Heart left ventricle (tissue), 16 donors: ENCODE measurements at places on chromosomes 16 and 17. TPM values are rescaled to one million over a fixed set of nuclear protein-coding genes. Genes with fewer than 3 reads are reported as not detected.

GRCh38 chr16:53089434-53090285 lies 34.9 kb downstream of the CHD9 start:
- no peaks in the 10 kb centered on the region for H3K36me3 ChIP-seq
- H3K4me1 ChIP-seq: peaks cover 61% of the 10 kb centered on the region
- no peak for DNase-seq
- H3K27me3 ChIP-seq: no peaks in the 10 kb centered on the region

DNA sequence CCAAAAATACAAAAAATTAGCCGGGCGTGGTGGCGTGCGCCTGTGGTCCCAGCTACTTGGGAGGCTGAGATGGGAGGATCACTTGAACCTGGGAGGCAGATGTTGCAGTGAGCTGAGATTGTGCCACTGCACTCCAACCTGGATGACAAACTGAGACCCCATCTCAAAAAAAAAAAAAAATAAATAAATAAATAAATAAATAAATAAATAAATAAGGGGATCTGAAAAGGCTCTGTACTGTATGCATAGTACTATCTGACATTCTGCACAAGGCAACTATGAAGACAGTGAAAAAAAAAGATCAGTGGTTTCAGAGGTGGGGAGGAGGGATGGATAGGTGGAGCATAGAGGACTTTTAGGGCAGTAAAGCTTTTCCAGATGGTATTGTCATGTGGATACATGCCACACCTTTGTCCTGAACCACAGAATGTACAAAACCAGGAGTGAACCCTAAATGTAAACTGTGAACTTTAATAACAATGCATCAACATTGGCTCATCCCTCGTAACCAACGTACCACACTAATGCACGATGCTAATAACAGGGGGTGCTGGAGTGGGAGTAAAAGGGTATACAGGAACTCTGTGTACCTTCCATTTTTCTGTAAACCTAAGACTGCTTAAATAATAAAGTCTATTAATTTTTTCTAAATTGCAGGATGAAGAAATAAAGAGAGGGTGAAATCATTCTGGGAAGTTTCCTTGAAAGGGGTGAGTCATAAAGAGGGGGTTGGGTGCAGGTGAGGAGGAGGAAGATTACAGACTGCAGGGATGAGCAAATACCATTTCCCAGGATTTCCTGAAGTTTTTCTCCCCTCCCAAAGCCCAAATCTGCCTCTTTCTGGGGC lies 155.8 kb upstream of the SDK2 start:
- no peak for DNase-seq
- no peaks in the 10 kb centered on the region for H3K4me1 ChIP-seq
- no peak overlapping the region for H3K4me3 ChIP-seq
- no peaks in the 10 kb centered on the region for H3K36me3 ChIP-seq
- peaks cover 13% of the 10 kb centered on the region for H3K27me3 ChIP-seq
- no peak overlapping the region for H3K27ac ChIP-seq

GRCh38 chr17:56819030-56819429 lies 14.7 kb downstream of the C17orf67 start:
- no peak overlapping the region for H3K4me3 ChIP-seq
- H3K27me3 ChIP-seq: no peaks in the 10 kb centered on the region
- H3K36me3 ChIP-seq: no peaks in the 10 kb centered on the region
- H3K4me1 ChIP-seq: no peaks in the 10 kb centered on the region
- no peak overlapping the region for H3K27ac ChIP-seq

- peaks cover 11% of the 10 kb centered on the region for H3K4me1 ChIP-seq
- no peaks in the 10 kb centered on the region for H3K36me3 ChIP-seq
- H3K27ac ChIP-seq: no peak overlapping the region
- H3K27me3 ChIP-seq: no peaks in the 10 kb centered on the region
- no peak overlapping the region for H3K4me3 ChIP-seq
These were observed 112.4 kb upstream of the CDH5 start for GRCh38 chr16:66254106-66254505.

GRCh38 chr17:61131585-61131984 lies 268.1 kb upstream of the TBX2 start:
- no peak overlapping the region for H3K27ac ChIP-seq
- no peak for DNase-seq
- H3K36me3 ChIP-seq: no peaks in the 10 kb centered on the region
- H3K27me3 ChIP-seq: no peaks in the 10 kb centered on the region
- peaks cover 29% of the 10 kb centered on the region for H3K4me1 ChIP-seq

DNA sequence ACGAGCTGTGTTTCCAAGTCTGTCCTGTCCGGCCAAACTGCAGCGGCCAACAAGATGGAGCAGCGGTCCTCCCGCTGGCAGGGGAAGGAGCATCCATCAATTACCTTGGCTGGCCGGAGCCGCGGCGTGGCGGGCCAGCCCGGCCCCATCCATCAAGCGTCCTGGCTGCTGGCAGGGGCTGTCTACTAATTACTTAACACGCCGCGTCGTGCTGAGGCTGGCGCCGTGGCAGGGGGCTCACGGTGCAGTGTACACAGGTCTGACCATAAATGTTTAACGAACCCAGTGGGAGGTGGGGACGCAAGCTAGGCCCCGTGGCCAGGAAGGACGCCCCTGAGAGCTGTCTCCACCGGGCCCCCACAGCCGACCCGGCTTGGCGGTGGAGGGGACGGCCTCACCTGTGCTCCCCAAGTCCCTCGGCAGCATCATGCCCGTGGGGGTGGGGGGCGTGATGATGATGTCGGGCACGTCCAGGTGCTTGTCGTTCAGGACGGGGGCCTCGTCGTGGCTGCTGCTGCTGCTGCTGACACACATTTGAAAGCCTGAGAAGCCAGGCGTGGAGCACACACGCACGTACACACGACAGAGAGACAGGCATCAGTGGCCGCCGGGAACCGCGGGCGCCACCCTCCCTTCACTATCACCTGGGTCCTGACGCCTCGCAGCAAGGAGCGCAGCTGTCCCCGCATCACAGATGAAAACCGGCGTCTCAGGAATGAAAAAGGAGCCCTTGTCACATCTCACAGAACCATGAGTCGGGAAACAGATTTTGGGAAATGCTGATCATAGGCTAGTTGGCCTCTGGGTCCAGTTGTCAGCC lies 21.2 kb upstream of the GINS2 start:
- no peak overlapping the region for H3K4me3 ChIP-seq
- no peaks in the 10 kb centered on the region for H3K4me1 ChIP-seq
- no peaks in the 10 kb centered on the region for H3K36me3 ChIP-seq
- no peak overlapping the region for H3K27ac ChIP-seq
- no peaks in the 10 kb centered on the region for H3K27me3 ChIP-seq
- no peak for DNase-seq

- H3K27me3 ChIP-seq: no peaks in the 10 kb centered on the region
- H3K4me1 ChIP-seq: no peaks in the 10 kb centered on the region
- no peak overlapping the region for H3K4me3 ChIP-seq
- H3K36me3 ChIP-seq: no peaks in the 10 kb centered on the region
- H3K27ac ChIP-seq: no peak overlapping the region
These were observed 638.0 kb downstream of the MAF start for GRCh38 chr16:78962457-78962929.

- H3K4me3 ChIP-seq: no peak overlapping the region
- DNase-seq: no peak
- no peak overlapping the region for H3K27ac ChIP-seq
These were observed 11.7 kb downstream of the SMPD3 start for GRCh38 chr16:68436581-68436980.

- DNase-seq: no peak
- peaks cover 12% of the 10 kb centered on the region for H3K4me1 ChIP-seq
- no peak overlapping the region for H3K27ac ChIP-seq
- no peaks in the 10 kb centered on the region for H3K36me3 ChIP-seq
- H3K4me3 ChIP-seq: no peak overlapping the region
These were observed 80.0 kb downstream of the ZFHX3 start for GRCh38 chr16:72967941-72968340.

CTRL gene
- total RNA-seq: 1.5 TPM

SYCE1L gene
- not detected for total RNA-seq

ODAD4 gene
- 0.38 TPM for total RNA-seq

CES5A gene
- total RNA-seq: not detected

VPS35 gene
- 98.4 TPM for total RNA-seq

TNFSF12 gene
- total RNA-seq: 35.1 TPM
